ENCODE measurements at places on chromosomes 3 and 15. TPM values are rescaled to one million over a fixed set of nuclear protein-coding genes. Genes with fewer than 3 reads are reported as not detected.

The ACY1 gene
- total RNA-seq = 26.5 TPM

- no peak for DNase-seq
- peaks cover 100% of the 10 kb centered on the region for H3K27me3 ChIP-seq
- H3K36me3 ChIP-seq = no peaks in the 10 kb centered on the region
- no peak overlapping the region for H3K4me3 ChIP-seq
- H3K27ac ChIP-seq = no peak overlapping the region
- H3K4me1 ChIP-seq = no peaks in the 10 kb centered on the region
Observed at GRCh38 chr3:147384210-147385058, 21.9 kb downstream of the ZIC4 start.

The NR1I2 gene
- not detected for total RNA-seq

GRCh38 chr15:32091505-32092380 lies 61.4 kb downstream of the CHRNA7 start:
- H3K4me1 ChIP-seq = no peaks in the 10 kb centered on the region
- no peaks in the 10 kb centered on the region for H3K36me3 ChIP-seq
- no peaks in the 10 kb centered on the region for H3K27me3 ChIP-seq
- H3K4me3 ChIP-seq = no peak overlapping the region
- H3K27ac ChIP-seq = no peak overlapping the region
- DNase-seq = no peak

DNA sequence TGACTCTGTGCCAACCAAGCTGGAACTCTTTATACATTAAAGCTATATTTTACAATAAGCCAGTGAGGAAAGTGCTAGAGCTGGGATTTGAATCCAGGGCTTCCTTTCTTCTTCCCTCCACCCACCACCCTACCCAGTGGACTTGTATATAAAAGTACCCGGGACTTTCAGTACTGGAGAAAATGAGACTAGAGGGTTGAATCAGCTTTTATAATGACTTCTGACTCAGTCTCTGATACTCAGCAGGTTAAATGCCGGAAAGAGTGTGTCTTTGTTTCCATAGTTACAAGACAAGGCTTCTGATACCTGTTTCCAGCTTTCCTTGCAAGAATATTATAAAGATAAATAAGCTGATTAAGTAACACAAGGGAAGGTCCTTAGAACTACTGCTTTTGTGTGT lies 80.9 kb downstream of the FRMD4B start:
- H3K27ac ChIP-seq = no peak overlapping the region
- peaks cover 15% of the 10 kb centered on the region for H3K4me1 ChIP-seq
- H3K36me3 ChIP-seq = peaks cover 41% of the 10 kb centered on the region
- no peaks in the 10 kb centered on the region for H3K27me3 ChIP-seq
- no peak overlapping the region for H3K4me3 ChIP-seq

The GPD1L gene
- 84.1 TPM for total RNA-seq

GRCh38 chr15:61083788-61084134 lies 145.3 kb downstream of the RORA start:
- no peak overlapping the region for H3K4me3 ChIP-seq
- no peaks in the 10 kb centered on the region for H3K36me3 ChIP-seq
- no peaks in the 10 kb centered on the region for H3K27me3 ChIP-seq
- H3K4me1 ChIP-seq = no peaks in the 10 kb centered on the region

Data from upper lobe of right lung (tissue), 1 donor.